ENCODE measurements at places on chromosomes 2 and 18. TPM values are rescaled to one million over a fixed set of nuclear protein-coding genes. Genes with fewer than 3 reads are reported as not detected.

The REEP1 gene
- total RNA-seq: not detected

The MC5R gene
- not detected for total RNA-seq

The RPE gene
- 45.7 TPM for total RNA-seq

The ASXL3 gene
- 10.1 TPM for total RNA-seq

The FAM161A gene
- total RNA-seq: 2.7 TPM

The FSHR gene
- total RNA-seq: not detected

The NEUROD1 gene
- total RNA-seq: not detected

The SERPINB10 gene
- not detected for total RNA-seq

The MROH2A gene
- total RNA-seq: not detected

The TMEM247 gene
- not detected for total RNA-seq

The TDRD15 gene
- total RNA-seq: not detected

The MEIS1 gene
- 0.86 TPM for total RNA-seq

The SPATS2L gene
- total RNA-seq: 152 TPM

The CDH20 gene
- not detected for total RNA-seq
